ENCODE measurements at places on chromosomes 2 and 18.

GRCh38 chr2:160816916-160817499, 323.4 kb upstream of the RBMS1 start:
- H3K4me1 ChIP-seq, result no peaks in the 10 kb centered on the region
- H3K36me3 ChIP-seq, result no peaks in the 10 kb centered on the region
- DNase-seq, result no peak
- H3K27ac ChIP-seq, result no peak overlapping the region
- no peaks in the 10 kb centered on the region for H3K27me3 ChIP-seq
- H3K4me3 ChIP-seq, result no peak overlapping the region

GRCh38 chr2:280650-281110, 7.2 kb downstream of the ALKAL2 start:
- H3K27ac ChIP-seq, result no peak overlapping the region
- no peaks in the 10 kb centered on the region for H3K27me3 ChIP-seq
- H3K4me1 ChIP-seq, result no peaks in the 10 kb centered on the region
- H3K4me3 ChIP-seq, result no peak overlapping the region
- H3K36me3 ChIP-seq, result peaks cover 35% of the 10 kb centered on the region

DNA sequence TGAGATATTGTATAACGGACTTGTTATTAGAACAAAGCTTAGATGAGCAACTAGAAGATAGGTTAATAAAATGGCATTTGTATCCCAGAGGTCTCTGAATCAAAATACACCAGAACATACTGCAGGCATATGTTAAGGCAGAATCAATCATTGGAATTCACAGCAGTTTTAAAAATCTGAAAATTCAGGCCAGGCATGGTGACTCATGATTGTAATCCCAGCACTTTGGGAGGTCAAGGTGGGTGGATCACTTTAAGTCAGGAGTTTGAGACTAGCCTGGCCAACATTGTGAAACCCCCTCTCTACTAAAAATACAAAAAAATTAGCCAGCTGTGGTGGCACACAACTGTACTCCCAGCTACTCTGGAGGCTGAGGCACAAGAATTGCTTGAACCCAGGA, 405.2 kb downstream of the ZEB2 start:
- H3K4me1 ChIP-seq, result no peaks in the 10 kb centered on the region
- H3K4me3 ChIP-seq, result no peak overlapping the region
- no peak for DNase-seq
- no peak overlapping the region for H3K27ac ChIP-seq
- H3K36me3 ChIP-seq, result no peaks in the 10 kb centered on the region

DNA sequence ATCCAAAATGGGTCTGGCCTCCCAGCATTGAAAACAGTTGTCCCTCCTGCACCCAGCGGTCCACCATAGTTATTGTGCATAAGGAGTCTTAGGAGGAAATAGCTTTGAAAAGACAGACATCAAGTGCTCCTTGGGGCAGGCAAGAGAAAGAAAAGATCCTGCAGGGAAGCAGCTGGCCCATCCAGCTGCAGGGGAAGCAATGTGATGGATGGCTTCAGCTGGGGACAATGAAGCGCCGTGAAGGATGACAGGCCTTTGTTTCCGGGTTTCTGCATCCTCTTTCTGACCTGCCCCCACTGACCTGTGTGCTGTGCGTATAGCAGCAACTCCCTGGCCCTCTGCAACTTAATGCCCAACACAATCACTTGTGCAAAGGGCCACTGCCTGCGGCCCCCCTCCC, 142.9 kb upstream of the NCKAP5 start:
- no peaks in the 10 kb centered on the region for H3K4me1 ChIP-seq
- DNase-seq, result no peak
- H3K4me3 ChIP-seq, result no peak overlapping the region
- H3K36me3 ChIP-seq, result no peaks in the 10 kb centered on the region
- no peak overlapping the region for H3K27ac ChIP-seq

GRCh38 chr2:29325544-29325943, 210.3 kb downstream of the CLIP4 start:
- H3K36me3 ChIP-seq, result no peaks in the 10 kb centered on the region
- no peaks in the 10 kb centered on the region for H3K27me3 ChIP-seq
- DNase-seq, result no peak
- no peak overlapping the region for H3K27ac ChIP-seq
- H3K4me1 ChIP-seq, result no peaks in the 10 kb centered on the region

Data from CD8-positive, alpha-beta memory T cell (primary cell).